ENCODE measurements at places on chromosomes 2 and 18. TPM values are rescaled to one million over a fixed set of nuclear protein-coding genes. Genes with fewer than 3 reads are reported as not detected.

Gene SLC9A2
- total RNA-seq: not detected

Gene SOCS6
- 16.7 TPM for total RNA-seq

Gene DNAH7
- 2.5 TPM for total RNA-seq

Gene LIPT1
- 7.2 TPM for total RNA-seq

Gene GULP1
- total RNA-seq: 25.9 TPM

Gene KCNJ13
- total RNA-seq: not detected

Gene NGEF
- 0.88 TPM for total RNA-seq

Gene ANKRD44
- total RNA-seq: 21.2 TPM

Gene PXDN
- total RNA-seq: 85.8 TPM

GRCh38 chr2:111159641-111160040, 38.9 kb downstream of the BCL2L11 start:
- DNase-seq: no peak

- no peak for DNase-seq
Measured at GRCh38 chr18:3140342-3140741, 79.4 kb downstream of the MYOM1 start.

DNA sequence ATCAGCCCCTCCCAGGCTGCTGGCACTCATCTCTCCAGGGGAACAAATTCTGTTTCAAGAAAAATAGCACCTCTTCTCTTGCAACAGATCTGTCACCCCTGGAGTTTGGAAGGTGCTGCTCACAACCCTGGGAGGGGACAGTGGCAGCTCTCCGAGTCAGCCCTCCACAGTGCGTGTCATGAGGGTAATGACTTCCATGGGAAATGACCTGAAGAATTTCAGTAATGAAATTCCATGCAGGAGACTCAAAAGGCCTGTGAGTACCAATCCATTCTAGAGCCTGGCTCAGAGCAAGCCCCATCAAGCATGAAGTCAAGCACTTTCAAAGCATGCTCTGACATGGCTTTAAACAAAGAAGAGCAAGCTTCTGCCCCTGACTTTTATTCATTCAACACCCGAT, 276.3 kb upstream of the PARD3B start:
- no peak for DNase-seq

DNA sequence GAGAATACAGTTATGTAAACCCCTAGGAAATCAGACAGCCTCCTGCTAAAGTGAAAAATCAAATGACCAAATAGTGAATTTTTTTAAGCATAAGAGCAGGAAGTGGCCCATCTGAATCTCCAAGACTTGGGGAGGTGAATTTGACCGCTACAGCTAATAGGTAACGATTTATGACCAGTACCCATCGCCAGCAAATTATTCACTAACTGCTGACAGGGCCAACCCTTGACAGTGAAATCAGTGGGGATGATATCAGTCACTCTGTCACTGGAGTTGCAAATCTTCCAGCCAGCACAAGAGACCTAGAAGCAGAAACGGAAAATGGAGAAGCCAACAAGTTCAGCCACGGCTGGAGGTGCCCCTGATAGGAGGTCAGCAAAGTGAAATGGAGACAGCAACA, 164.3 kb upstream of the PIK3C3 start:
- DNase-seq: no peak

GRCh38 chr2:128708106-128708816, 389.6 kb upstream of the HS6ST1 start:
- no peak for DNase-seq

DNA sequence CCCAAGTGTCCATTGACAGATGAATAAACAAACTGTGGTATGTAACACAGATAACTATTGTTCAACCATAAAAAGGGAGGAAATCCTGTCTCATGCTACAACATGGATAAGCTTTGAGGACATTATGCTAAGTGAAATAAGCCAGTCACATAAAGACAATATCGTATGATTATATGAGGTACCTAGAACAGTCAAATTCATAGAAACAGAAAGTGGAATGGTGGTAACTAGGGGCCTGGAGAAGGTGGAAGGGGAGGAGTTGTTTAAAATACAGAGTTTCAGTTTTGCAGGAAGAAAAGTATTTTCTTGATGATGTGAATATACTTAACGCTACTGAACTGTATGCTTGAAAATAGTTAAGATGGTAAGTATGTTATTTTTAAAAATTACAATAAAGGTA, 304.6 kb upstream of the CXCR4 start:
- no peak for DNase-seq

- DNase-seq: no peak
Measured at GRCh38 chr2:118265873-118266455, 177.7 kb downstream of the INSIG2 start.

GRCh38 chr2:218386505-218387368, 4.7 kb downstream of the SLC11A1 start:
- DNase-seq: no peak

GRCh38 chr2:211026109-211026508, 469.7 kb downstream of the CPS1 start:
- DNase-seq: no peak

DNA sequence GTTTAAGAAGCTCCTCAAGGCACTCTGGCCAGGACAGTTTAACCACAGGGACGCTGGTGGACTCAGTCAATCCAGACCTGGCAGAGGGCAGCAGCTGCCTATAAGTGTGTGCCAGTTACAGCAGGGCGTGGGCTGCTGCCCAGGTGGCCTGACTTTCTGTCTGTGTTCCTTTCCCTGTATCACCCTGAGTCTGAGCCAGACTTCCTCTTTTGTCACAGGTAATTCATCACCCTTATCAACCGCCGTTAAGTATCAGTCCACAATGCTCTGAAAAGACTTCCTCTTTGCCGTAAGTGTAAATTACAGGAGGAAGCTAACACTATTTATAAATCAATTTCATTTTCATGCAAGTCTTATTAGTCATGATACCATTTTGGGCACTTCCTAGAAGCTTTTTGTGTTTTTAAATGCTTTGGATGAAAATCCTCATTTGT, 7.0 kb downstream of the LPIN1 start:
- no peak for DNase-seq

- no peak for DNase-seq
Measured at GRCh38 chr2:31287654-31288053, 53.7 kb downstream of the EHD3 start.

GRCh38 chr2:193303464-193303863, 1108.7 kb upstream of the TMEFF2 start:
- DNase-seq: no peak

- no peak for DNase-seq
Measured at GRCh38 chr18:62091487-62092120, 95.3 kb downstream of the PIGN start.

DNA sequence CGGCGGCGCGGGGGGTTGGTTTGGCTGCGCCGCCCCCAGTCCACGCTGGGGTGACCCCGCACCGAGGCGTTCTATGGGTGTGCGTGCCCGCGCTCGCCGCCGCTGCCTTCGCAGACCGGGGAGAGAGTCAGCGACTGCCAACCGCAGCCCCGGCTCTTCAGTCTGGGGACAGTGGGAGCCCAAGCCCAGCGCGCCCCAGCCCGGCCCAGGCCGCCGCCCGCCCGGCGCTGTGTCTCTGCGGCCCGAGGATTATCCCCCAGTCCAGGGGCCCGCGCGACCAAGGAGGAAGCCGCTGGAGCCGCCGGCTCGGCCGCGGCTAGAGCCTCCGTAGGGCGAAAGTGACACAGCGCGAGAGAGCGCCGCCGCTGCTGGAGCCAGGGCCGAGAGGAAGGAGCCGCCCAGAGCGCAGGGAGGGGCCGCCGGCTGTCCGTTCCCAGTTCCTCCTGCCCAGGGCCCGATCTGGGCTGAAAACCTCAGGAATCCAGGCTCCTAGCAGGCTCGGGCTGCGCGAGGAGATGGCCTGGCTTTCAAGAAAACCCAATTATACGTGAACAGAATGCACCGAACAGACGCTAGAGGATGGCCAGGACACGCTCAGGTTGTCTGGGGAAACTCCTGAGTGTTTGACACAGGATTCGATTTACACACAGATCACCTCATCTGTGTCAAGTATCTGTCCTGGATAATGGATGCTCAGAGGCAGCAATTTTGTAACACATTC, 2.4 kb downstream of the CTIF start:
- peak; percentile 95 for DNase-seq

DNA sequence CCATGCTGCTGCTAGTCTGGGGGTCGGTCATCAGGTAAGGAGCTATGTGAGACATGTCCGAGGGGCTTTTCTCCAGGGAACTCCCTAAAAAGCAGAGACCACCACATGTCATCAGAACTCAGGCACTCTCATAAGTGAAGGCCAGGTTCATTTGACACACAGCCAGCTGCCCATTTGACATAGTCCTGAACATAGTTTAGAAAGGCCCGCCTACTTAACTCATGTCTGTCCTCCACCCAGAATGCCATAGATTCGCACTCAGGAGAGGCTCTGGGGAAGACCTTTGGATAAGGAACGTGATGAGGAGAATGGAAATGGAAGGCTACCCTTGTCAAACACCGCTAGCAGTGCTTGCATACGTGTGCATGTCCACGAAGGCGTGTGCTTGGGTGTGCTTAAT, 157.2 kb downstream of the PTGR3 start:
- DNase-seq: no peak

DNA sequence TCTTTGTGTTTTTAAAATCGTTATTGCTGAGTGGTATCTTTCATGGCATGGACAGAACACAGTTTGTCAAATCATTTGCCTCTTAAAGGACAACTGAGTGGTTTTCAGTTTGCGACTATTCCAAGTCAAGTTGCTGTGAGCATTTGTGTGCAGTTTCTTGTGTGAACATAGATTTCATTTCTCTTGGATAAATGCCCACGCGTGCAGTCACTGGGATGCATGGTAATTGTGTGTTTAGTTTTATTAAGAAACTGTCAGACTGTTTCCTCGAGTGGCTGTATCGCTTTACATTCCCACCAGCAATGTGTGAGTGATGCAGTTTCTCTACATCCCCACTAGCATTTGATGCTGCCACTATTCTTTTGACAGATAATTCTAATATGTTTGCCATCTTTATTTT, 154.0 kb upstream of the ARL4C start:
- no peak for DNase-seq

- no peak for DNase-seq
Measured at GRCh38 chr2:180621941-180622918, 358.2 kb upstream of the UBE2E3 start.

GRCh38 chr2:135512099-135512498, 18.9 kb downstream of the ZRANB3 start:
- DNase-seq: no peak

GRCh38 chr2:103364177-103364576, 602.3 kb downstream of the TMEM182 start:
- no peak for DNase-seq

- DNase-seq: peak; percentile 94
Measured at GRCh38 chr18:79402977-79403722, 7.4 kb downstream of the NFATC1 start.

- DNase-seq: no peak
Measured at GRCh38 chr2:179613701-179614100, 247.7 kb downstream of the ZNF385B start.

DNA sequence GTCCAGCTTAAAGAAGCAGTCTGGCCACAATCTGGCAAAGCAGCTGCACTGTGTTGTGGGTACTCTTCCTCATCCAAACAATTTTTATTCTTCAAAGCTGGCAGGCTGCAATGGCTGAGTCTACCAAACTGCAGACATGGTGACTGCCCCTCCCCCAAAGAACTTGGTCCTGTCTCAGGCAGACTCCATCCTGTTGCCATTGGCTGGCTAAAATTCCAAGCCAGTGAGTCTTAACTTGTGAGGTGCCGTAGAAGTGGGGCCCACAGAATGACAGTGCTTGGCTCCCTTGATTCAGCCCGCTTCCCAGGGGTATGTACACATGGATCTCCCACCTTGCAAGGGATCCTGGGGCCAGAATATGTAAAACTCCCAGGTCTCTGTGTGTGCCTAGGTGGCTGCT, 14.5 kb upstream of the NXPH2 start:
- no peak for DNase-seq

DNA sequence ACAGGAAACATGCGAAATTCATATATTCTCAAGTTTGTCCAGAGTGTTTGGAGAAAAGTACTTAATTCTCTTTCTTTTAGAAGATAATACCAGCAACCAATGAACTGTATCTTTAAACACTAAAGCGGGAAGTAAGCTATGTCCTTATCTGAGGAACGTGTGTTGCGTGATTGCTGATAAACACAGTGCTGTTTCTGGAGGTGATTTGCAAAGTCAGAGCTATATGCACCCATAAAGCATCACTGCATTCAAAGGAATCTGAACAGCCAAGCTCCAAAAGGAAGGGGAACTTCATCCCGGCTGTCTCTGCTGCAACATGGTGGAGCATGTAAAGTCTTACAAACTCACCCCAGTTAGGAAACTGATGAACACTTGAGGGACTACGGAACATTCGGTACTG, 271.7 kb upstream of the FN1 start:
- DNase-seq: no peak

DNA sequence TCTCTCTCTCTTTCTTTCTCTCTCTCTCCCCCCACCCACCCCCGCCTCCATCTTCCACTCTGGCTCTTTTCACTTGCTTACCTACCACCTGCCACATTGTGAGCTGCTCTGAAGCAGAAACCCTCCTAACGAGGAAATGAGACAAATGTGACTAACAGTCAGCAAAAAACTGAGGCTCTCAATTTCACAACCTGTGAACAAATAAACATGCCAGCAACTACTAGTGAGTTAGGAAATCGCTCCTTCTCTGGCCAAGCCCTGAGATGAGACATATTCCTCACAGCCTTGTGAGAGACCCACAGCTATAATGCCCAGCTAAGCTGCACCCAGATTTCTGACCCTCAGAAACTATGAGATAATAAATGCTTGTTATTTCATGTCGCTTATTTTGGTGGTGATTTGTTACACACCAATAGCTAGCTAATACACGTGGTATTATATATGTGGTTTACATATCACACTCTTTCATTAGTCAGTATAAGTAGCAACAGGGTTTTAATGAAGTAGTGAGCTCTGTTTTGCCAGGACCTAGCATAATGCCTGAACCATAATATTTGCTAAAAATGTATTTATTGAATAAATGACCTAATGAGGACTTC, 8.4 kb upstream of the ZNF521 start:
- DNase-seq: no peak

- no peak for DNase-seq
Measured at GRCh38 chr2:67725731-67726130, 328.6 kb downstream of the ETAA1 start.

DNA sequence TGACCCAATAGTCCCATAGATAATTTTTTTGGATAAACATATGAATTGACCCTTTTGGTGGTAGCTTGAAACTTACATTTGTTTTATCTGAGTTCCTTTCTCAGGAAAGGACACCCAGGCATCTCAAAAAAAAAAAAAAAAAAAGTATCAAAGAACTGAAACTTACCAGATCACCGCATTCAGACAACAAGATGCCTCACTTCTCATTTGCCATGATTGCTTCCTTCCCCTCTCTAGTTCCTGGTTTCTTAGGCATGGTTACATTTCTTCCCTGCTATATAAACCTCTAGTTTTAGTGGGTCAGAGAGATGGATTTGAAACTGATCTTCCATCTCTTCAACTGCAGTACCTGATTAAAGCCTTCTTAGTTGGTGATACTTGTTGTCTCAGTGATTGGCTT, 240.1 kb downstream of the ACKR3 start:
- DNase-seq: no peak

All from posterior vena cava (tissue), 2 donors.